Stimulated activated CD4-positive, alpha-beta T cell treated with anti-CD3 and anti-CD28 coated beads, TNF-alpha, amount 100 ng/mL, for 48 hours (primary cell): ENCODE measurements at places on chromosomes 3 and 15.

GRCh38 chr3:186520431-186520830 lies 23.7 kb downstream of the CRYGS start:
- DNase-seq = no peak

GRCh38 chr3:52077925-52078324 lies 21.6 kb upstream of the DUSP7 start:
- no peak for DNase-seq

- no peak for DNase-seq
These were observed 8.9 kb downstream of the DNAAF4 start for GRCh38 chr15:55499151-55499550.

- DNase-seq = no peak
These were observed 18.0 kb upstream of the CLEC3B start for GRCh38 chr3:45008117-45008516.

DNA sequence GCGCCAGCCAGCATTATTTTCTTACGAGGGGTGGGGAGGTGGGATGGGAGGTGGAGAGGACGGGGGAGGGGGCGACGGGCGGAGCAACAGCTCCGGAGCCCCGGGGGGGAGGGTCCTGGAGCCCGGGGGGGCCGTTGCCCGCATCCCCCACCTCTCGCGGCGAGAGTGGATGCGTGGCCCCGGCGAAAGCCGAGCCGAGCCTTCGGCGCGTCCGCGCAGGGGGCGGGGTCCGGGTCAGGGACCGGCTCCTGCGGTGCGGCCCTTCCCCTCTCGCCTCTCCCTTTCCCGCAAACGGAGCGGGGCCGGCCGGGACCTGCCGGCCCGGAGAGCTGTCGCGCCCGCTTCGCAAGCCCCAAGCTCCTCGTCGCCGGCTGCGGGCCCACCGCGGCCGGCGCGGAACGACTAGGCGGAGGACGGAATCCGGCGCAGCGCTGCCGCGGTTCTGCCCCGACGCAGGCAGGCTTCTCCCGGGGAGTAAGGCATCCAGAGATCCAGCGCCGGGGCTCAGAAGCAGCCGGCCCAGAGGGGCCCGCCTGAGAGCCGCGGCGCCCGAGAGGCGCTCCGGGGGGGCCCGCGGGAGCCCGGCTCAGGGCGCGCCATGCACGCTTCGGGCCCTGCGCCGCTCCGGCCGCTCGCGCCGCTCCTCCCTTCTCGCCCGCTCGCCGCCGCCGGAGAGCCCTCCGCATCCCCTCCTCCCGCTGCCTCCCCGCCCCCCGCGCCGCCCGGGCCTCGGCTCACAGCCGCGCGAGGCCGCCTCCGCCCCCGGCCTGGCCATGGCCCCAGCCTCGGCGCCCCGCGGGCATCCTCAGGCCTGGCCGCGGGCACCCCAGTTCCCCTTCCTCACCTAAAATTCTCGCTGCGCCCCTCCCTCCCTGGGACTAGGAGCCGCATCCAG lies 459 bp upstream of the ADCY5 start:
- DNase-seq = no peak

DNA sequence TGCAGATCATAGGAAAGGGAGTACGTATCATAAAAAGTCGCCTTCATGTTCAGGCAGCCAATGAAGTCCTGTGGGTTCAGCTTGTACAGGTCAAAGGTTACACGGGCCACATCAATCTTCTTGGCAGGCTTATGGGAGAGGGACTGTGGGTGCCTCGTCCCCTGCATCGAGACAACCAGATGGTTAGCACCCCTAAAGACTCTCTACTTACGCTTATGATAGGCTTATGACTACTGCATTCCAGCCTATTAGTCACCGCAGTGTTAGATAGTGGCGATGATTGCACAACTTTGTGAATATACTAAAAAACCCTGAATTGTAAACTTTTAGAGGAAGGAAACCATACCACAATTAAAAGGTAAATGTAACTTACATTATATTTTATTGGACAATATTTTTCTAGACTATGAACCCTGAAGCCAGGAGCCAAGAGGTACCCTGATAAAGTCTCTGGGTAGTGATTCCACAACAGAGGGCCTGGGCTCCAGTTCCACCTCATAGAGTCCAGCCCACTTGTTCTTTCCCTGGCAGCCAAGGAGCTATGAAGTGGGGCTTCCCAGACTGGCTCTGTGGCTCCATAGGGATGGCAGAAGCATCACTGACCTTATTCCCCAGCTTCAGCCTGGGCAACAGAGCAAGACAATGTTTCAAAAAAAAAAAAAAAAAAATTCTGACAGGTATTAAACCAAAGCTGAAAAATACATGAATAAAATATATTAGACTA lies 2.5 kb upstream of the FANCD2 start:
- DNase-seq = no peak

DNA sequence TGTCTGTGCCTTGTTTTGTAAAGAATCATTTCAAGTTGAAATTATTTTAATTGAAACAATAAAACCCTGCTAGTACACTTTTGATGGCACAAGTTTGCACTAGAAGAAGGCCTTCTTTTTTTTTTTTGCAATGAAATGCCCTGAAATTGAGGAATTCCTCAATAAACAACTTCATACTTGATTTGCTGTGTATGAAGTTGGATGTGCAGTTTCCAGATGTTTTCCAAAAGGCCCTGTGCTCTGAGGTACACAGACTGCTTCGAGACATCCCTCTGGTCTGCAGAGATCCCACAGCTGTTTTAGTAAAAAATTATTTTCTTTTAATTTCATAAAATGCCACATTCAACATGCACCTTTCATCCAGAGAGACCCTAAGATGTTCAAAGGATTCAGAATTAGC lies 48.9 kb downstream of the HES1 start:
- no peak for DNase-seq

DNA sequence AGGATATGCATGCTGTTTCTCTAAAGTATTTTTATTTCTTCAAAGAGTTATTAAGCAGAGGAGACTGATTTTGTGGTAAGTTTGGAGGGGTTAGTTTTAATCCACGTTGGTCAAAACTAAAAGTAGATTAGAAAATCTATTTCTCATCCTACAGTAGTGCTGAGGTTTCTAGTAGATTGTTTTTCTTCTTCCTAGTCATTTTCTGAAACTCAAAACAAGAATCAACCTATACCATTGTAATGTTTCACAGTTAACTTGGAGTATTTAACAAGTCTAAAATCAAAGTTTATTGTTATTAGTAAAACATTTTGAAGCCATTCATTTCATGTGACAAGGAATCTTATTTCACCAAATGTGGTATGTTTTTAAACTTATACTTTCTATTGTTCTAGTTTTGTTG lies 57.9 kb downstream of the RBM6 start:
- no peak for DNase-seq

DNA sequence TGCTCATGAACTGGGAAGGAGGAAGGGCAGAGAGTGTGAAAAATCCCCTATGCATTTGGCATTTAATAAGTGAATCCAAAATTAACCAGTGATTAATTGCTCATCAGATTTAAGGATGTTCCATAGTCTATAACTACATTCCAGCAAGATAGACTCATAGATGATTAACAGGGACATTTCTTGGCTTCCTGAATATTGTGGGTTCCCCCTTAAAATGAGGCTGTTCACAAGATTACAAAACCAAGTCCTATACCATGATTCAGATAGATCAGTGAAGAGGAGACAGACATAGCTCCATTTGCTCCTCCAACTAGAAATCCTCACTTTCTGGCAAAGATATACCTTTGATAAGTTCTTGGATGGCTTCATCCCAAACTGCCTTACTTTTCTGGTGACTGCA lies 15.4 kb downstream of the RASGRP1 start:
- no peak for DNase-seq

DNA sequence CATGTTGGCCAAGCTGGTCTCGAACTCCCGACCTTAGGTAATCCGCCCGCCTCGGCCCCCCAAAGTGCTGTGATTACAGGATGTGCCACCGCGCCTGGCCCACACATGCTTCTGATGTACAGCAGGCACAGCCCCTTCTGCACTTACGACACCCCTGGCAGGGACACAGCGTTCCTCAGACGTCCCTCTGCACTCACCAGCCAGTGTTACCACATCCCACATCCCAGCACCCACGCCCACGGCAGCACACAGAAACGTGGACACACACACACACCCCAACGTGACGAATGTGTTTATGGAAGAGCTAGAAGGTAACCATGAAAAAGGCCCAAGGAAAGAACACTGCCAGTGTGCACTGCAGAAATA lies 576 bp upstream of the RPAP1 start:
- DNase-seq = no peak

GRCh38 chr15:81071120-81071519 lies 63.0 kb upstream of the CFAP161 start:
- no peak for DNase-seq

GRCh38 chr15:56913670-56914069 lies 4.8 kb upstream of the TCF12 start:
- DNase-seq = no peak

- no peak for DNase-seq
These were observed 283.8 kb upstream of the NR2F2 start for GRCh38 chr15:96046620-96047240.

DNA sequence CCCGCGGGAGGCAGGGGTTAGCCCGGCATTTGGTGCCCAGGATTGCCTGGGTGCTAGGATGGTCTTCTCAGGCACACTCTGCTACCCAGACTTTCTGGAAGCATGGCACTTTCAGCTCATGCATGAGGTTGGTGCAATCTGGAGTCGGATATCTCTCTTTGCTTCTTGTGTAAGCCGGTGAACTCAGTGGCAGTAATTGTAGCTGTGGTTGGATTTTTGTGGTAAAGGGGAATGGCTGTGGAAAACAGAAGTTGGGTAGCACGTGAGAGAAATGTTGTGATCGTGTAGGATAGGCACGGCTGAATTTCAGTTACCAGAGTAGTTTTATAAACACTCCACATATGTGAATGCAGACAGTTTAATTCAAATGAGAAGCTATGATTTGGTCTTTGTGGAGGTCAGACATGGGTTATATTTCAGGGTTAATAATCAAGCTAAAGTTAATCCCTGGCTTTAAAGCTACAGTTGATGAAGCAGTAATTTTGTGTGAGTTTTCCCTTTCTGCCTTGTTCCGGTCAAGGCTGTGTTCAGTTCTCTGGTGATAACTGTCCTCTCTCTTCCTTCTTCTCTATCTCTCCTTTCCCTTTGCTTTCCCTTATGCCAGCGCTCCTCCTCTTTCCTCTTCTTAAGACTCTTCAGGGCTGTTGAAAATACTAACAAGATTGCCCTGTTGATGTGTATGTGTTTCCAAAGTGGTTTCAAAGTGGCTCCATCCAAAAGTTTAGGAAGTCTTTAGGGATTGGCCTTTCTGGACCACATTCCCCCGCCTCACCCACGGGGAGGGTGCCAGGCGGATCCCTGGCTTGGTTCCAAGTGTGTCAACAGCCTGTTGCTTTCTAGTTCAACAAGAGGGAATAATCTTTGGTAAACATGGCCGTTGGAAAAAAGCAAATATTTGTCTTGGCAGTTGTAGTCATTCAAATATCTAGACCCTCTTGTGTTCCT lies 404.6 kb upstream of the C2CD4B start:
- no peak for DNase-seq

GRCh38 chr15:68790910-68791309 lies 29.8 kb downstream of the ANP32A start:
- DNase-seq = no peak
